T1000 (cell line): ENCODE measurements at places on chromosomes 6 and 20.

DNA sequence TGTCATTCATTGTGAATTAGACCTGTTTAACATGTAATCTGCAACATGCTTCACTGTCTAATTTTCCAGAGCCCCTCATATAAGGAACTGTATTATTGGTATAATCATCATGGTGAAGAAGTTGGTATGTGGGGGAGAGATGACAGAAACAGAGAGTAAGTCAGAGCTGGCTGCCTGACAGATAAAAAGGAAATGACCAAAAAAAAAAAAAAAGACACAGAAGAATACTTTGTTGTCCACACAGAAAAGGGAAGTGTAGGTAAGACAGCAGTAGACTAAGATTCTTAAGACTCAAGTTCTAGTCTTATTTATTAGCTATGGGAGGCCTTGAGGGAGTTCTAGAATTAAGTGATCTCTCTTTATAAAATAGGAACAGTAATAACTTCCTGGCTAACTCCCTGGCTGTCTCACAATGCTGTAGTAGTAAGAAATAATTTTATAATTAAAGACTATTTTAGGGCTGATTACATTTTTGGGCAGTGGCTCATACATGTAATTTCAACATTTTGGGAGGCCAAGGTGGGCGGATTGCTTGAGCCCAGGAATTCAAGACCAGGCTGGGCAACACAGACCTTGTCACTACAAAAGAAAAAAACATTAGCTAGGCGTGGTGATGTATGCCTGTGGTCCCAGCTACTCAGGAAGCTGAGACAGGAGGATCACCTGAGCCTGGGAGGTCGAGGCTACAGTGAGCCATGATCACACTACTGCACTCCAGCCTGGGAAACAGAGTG lies 102.5 kb downstream of the PRL start:
- DNase-seq: no peak

- no peak for DNase-seq
Observed at GRCh38 chr6:134813146-134813545, 136.8 kb downstream of the ALDH8A1 start.

DNA sequence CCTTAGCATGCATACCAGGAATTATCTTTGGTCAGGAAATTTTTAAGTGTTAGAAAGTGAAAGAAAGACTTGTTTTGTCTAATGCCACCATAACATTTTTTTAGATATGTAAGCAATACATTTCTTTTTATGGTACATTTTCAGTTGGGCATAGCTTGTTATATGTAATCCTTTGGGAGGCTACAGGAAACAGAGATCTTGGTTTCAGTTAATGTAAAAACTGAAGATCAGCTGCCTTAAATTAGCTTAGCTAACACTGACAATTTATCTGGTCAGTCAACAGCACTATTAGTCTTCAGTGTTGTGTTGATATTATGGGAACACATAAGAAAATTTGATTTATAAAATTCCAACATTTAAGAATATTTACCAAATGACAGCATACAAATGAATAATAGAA lies 78.6 kb upstream of the SMIM8 start:
- DNase-seq: no peak

- no peak for DNase-seq
Observed at GRCh38 chr6:5457983-5458683, 196.8 kb downstream of the FARS2 start.
